Renal pelvis (tissue), 12 donors: ENCODE measurements at places on chromosomes 12 and 14. TPM values are rescaled to one million over a fixed set of nuclear protein-coding genes. Genes with fewer than 3 reads are reported as not detected.

- DNase-seq: no peak
Observed at GRCh38 chr14:99520571-99521081, 39.4 kb downstream of the CCNK start.

DNA sequence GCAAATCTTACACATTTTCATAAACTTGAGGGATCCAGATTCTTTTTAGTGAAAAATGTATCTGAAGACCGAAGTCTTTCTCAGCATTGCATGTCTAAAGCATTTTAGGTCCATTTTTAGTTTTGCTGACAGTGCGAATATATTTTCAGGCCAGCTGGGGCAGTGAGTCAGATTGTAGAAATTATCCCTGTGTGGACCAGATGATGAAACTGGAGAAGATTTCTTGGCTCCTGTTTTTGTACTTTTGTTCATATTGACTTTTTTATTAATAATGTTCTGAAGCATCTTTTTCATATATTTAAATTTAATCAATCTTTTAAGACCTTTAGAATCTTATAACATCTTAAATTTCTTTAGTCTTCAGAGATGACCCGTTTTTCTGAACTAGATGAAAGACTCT is 173.1 kb downstream of the FLRT2 start:
- DNase-seq: no peak

DNA sequence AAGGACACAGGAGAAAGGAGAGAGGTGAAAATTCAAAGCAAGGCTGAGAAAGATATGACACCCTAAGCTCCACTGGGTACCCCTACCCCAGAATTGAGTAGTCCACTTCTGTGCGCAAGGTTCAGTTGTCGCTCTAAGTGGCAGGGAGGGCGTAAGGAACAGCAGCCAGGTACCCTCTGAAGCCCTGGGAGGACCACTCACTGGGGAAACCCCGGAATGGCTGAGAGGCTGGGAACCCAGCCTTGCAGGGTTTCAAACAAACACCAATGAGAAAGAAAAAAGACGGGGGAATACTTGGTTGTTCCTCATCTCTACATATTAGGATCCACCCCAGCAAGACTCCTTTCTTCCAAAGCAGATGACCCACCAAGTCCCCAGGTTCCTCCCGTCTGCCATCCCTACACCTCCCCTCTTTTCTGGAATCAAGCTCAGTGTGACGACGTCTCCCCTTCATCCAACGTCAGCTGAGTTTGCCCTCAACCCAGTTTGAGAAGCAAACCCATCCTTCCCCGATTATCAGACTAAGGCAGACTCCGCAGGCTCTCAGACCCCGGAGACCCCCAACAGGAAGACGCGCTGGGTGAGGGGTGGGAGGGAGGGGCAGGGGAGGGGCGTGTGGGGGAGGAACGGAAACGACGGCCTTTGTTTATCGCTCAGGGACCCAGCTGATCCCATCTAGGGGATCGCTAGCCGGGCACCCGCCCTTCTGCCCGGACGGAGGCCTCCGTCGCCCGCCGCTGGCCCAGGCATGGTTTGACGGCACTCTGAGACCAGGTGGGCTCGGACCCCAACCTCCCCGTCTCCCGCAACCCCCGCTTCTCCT is 795 bp downstream of the LMBR1L start:
- no peak for DNase-seq

DNA sequence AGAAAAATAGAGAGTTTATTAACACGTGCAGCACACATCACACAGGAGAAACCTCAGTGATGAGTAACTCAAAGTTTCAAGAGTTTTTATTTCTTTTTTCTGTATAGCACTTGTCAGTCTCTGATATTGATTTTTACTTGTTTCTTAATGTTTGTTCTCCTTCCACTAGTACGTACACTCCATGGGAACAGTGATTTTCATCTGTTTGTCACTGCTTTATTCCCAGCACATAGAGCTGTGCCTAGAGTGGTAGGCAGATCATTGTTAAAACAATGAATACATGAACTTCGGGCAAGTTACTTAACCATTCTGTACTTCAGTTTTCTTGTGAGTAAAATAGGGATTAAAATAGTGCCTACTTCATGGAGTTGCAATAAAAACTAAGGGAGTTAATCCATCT is 46.6 kb downstream of the ETV6 start:
- DNase-seq: no peak

- no peak for DNase-seq
Observed at GRCh38 chr14:91509083-91509877, 830 bp downstream of the PPP4R3A start.

GRCh38 chr14:76844223-76844622 is 18.0 kb downstream of the LRRC74A start:
- DNase-seq: no peak

- no peak for DNase-seq
Observed at GRCh38 chr12:60209933-60210332, 614.1 kb downstream of the SLC16A7 start.

DNA sequence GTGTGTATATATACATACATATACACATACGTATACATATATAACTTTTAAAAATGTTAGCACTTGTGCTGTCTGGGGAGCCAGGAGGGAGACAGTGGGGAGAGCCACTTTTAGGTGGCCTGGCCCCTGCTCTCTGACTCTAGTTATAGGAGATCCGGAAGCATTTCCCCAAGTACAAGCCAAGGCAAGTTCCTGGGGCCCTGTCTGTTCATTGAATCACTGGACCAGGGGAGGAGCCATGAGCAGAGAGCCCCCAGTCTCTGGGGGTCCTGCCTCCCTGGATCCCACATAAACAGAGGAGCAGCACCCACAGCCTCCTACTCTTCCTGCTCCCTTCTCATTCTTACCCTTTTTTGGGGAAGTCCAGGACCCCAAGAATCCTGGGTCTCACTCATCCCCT is 45.4 kb upstream of the TMED10 start:
- no peak for DNase-seq

DNA sequence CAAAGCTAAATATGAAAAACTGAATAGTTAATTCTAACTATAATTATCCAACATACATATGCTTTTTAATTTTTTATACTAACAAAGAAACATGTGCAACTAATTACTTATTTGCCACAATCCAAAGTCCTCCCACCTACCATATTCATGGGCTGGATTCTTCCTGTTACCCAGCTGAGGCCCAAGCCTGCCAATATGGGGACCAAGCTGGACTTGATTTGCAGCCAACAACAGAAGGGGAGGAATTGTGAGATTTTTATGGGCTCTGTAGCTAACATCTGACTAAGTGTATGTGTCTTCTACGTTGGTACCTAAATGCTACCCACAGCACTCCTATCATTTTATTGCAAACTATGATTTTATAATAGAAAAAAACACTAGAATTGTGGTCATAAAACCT is 13.1 kb upstream of the ANKS1B start:
- DNase-seq: no peak

- DNase-seq: no peak
Observed at GRCh38 chr12:50981319-50982239, 29.2 kb downstream of the HIGD1C start.

- no peak for DNase-seq
Observed at GRCh38 chr14:20328705-20329104, 4.4 kb downstream of the CCNB1IP1 start.

DNA sequence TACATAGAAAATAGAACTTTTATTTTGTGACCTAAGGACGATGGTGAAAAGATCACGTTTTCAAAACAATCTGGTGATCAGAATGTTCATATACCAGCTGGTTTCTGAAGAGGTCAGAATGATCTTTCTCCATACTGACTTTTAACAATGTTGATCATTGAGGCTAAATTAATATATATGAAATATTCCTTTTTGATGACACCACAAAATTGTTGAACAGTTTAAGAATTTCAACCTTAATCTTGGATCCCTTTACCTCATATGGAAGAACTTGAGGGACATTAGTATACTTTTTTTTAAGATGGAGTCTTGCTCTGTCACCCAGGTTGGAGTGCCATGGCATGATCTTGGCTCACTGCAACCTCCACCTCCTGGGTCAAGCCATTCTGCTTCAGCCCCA is 2.8 kb upstream of the REP15 start:
- no peak for DNase-seq

GRCh38 chr12:51122844-51123243 is 39.4 kb upstream of the CSRNP2 start:
- DNase-seq: no peak

- DNase-seq: no peak
Observed at GRCh38 chr14:33393895-33394368, 455.3 kb downstream of the NPAS3 start.

DNA sequence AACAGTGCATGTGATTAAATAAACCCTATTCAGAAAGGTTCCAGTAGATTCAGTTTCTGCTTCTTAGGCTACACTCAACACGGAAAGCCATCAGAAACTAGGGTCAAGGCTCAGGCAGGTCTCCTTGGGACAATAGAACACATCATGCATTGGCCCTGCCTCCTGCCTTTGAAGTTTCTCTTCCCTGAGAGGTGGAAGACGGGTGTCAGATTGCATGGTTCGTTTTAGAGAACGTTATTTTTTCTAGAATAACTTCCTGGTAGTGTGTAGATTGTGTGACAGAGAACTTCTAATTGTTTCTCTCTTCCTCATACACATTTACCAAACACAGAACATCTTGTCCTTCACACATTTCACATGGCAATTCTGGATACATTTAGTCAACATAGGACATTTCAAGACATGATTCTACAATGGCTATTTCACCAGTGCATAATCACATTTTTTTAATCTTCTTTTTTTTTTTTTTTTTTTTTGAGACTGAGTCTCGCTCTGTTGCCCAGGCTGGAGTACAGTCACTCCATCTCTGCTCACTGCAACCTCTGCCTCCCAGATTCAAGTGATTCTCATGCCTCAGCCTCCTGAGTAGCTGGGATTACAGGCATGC is 106.6 kb upstream of the AMN1 start:
- no peak for DNase-seq

DNA sequence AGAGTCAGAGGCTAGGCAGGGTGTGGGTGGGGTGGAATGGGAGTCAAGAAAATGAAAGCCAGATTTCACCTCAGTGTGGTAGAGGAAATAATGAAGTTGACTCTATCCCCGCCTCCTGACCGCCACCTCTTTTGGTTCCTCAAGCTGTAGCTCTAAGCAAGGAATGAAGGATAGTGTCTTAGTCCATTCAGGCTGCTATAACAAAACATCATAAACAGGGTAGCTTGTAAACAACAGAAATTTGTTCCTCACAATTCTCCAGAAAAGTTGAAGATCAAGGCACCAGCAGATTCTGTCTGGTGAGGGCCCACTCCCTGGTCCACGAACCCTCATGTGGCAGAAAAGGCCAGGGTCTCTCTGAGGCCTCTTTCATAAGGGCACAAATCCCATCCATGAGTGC is 109.1 kb upstream of the AMN1 start:
- no peak for DNase-seq

DNA sequence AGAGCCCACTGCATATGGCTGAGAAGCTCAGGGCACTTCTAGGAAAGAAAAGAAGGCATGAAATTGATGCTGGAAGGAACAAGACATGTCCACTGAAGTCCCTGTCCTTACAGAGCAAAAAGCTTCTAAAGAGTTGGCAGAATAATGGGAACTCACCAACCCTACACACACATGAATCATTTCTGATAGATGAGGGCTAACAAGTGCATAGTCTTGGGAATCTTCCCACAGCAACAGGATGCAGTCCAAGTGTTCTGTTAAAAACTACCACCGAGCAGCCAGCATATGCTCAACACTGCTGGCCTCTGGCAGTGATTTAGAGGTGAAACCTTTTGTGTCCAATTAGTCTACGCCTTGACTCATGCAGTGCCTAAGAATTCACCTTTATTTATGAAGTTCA is 44.8 kb downstream of the RHOJ start:
- no peak for DNase-seq

- DNase-seq: peak; percentile 23
Observed at GRCh38 chr12:38898001-38898684, 7.2 kb downstream of the CPNE8 start.

GRCh38 chr12:42918443-42918842 is 328.9 kb upstream of the PRICKLE1 start:
- no peak for DNase-seq

DNA sequence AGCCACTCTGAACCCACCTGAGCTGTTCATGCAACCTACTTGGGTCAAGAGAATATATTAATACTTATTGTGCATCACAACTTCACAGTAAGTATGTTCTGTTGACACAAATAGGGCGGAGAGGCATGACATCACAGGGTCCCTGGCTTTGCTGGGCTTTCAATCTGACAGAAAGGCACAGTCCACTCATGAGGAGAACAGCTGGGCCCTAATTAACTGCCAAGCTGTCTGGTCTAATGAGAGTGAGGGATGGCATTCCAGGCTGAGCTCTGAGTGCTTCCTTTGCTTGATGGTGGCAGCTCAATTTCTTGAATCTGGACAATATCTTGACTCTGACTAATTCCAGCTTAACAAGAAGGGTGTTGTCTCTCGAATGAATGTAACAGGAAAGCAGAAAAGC is 2.0 kb downstream of the EFCAB11 start:
- no peak for DNase-seq

Gene ATP6V1D
- 139 TPM for polyA plus RNA-seq

Gene TAS2R8
- polyA plus RNA-seq: not detected

Gene BATF
- 0.71 TPM for polyA plus RNA-seq

Gene PLA2G1B
- polyA plus RNA-seq: 0.41 TPM

Gene PTPN6
- 25.2 TPM for polyA plus RNA-seq

Gene SLC7A7
- polyA plus RNA-seq: 114 TPM

Gene BEGAIN
- 2.3 TPM for polyA plus RNA-seq

Gene PTPRR
- 0.59 TPM for polyA plus RNA-seq

Gene ACYP1
- polyA plus RNA-seq: 26.0 TPM

Gene PRH2
- polyA plus RNA-seq: 0.40 TPM

Gene HCAR1
- polyA plus RNA-seq: 2.5 TPM

Gene COL2A1
- 60.3 TPM for polyA plus RNA-seq
